ENCODE measurements at places on chromosomes 5 and 9.

DNA sequence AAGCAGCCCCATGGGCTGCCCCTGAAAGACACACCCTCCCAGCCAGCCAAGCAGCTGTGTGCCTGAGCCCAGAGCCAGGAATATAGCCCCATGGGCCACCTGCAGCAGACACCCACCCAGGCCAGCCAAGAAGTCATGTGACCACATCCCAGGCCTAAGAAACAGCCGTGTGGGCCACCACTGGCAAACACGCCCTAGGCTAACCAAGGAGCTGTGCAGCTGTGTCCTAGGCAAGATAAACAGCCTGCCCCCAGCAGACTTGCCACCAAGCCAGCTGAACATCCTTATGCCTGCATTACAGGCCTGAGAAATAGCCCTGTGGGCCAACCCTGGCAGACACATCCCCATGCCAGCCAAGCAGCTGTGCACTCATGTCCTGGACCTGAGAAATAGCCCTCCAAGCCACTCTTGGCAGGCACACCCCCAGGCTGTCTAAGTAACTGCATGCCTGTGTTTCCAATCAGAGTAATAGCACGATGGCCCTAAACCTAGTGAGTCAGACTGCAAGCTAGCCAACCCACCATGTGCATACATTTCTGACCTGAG, 143.0 kb downstream of the ADAMTS6 start:
- H3K27me3 ChIP-seq, result no peaks in the 10 kb centered on the region
- no peak for DNase-seq
- no peak overlapping the region for H3K27ac ChIP-seq

DNA sequence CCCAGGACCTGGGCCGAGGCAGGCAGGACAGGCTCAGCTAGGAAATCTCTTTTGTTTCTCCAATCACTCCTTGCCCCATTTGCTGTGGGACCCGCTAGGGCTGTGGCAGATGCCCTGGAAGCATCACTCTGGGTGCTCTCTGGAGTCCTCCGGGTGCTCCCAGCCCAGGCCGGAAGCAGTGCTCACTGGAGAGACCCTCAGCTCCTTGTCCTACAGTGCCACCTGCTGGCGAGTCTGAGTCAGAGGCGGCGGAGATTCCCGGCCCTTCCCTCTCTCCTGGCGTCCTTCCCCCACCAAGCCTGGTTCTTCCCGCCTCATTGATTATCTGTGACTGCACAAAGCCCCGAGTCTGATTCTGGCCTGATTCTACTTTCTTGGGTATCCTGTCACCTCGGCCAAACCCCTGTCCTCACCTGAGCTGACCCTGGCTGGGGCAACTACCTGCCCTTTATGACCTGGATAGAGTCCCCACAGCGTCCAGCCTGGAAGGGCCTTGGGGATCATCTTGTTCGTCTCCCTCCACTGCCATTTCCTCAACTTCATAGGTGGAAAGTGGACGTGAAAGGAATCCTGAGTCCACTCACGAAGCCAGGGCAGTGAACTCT, 7.3 kb upstream of the BARHL1 start:
- H3K4me1 ChIP-seq, result no peaks in the 10 kb centered on the region
- H3K27me3 ChIP-seq, result no peaks in the 10 kb centered on the region
- no peaks in the 10 kb centered on the region for H3K36me3 ChIP-seq
- no peak overlapping the region for H3K27ac ChIP-seq
- H3K4me3 ChIP-seq, result no peak overlapping the region

DNA sequence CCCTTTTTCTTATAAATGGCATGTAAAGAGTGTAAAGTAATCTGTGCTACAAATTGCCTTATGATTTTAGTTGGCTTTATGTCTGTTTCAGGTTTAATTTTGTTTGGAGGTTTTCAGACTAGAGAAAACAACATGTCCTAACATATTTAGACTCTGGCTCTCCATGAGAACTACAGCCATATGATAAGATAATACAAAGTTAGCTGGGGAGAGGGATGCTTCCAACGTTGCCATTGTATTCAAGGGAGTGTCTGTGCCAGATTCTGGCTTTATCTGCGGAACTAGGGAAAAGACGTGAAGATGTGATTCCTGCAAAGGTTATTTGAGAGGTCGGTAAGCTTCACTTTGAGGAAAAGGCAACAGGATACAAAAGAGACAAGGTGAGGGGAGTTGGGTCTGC, 140.0 kb upstream of the OTULINL start:
- H3K4me3 ChIP-seq, result no peak overlapping the region
- no peaks in the 10 kb centered on the region for H3K4me1 ChIP-seq
- H3K27me3 ChIP-seq, result no peaks in the 10 kb centered on the region
- no peak for DNase-seq
- no peak overlapping the region for H3K27ac ChIP-seq

DNA sequence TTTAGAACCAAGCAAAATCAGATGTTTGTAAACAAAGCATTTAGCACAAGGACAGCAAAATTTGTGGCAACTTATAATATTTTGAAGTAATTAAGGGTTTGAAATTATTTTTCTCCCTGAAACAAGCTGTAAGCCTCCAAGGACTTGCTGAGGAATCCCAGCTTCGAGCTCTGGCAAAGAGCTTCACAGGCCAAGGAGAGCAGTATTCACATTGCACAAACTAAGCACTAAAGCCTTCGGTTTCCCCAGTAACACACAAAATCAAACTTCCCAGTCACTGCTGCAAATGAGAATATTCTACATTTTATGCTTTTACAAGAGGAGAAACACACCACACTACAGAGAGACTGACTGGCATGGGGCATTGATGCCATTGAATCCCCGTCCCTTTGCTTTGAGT, 101.9 kb downstream of the WDR41 start:
- H3K27ac ChIP-seq, result no peak overlapping the region
- no peaks in the 10 kb centered on the region for H3K4me1 ChIP-seq
- DNase-seq, result no peak
- no peaks in the 10 kb centered on the region for H3K27me3 ChIP-seq

DNA sequence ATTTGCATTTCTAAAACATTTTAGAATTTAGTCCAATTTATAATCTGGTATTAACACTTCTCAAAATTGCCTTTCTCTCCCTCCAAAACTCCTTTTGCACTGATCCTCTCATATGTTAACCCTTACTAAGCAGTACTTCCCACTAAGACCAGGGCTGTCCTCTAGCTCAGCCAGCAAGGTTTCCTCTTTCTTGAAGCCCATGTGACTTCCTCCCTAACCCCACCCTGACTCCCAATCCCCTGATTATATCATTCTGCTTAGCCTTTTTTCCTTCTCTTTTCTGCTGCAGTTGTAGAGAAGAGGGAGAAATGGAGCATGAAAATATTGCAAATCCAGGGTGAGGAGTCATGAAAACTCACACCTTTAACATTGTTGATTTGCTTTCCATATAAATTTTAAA, 241.7 kb downstream of the MCTP1 start:
- H3K27me3 ChIP-seq, result no peaks in the 10 kb centered on the region
- H3K27ac ChIP-seq, result no peak overlapping the region
- H3K4me1 ChIP-seq, result no peaks in the 10 kb centered on the region
- no peak for DNase-seq
- no peak overlapping the region for H3K4me3 ChIP-seq
- H3K36me3 ChIP-seq, result no peaks in the 10 kb centered on the region

- no peak overlapping the region for H3K27ac ChIP-seq
- no peak overlapping the region for H3K4me3 ChIP-seq
- H3K27me3 ChIP-seq, result no peaks in the 10 kb centered on the region
- no peaks in the 10 kb centered on the region for H3K4me1 ChIP-seq
Observed at GRCh38 chr9:89781838-89782540, 177.2 kb downstream of the GADD45G start.
